ENCODE measurements at places on chromosomes 1 and 21. TPM values are rescaled to one million over a fixed set of nuclear protein-coding genes. Genes with fewer than 3 reads are reported as not detected.

Gene LRRC53
- not detected for total RNA-seq

Gene PKLR
- total RNA-seq, result not detected

Gene RAB42
- 0.21 TPM for total RNA-seq

Gene FCRL5
- 0.08 TPM for total RNA-seq

Gene ADORA3
- total RNA-seq, result 5.2 TPM

Gene BMP8B
- 0.18 TPM for total RNA-seq

Gene FCAMR
- not detected for total RNA-seq

Gene CFAP45
- total RNA-seq, result not detected

Gene TEDDM1
- total RNA-seq, result not detected

Gene PFKFB2
- 28.7 TPM for total RNA-seq

Gene RHBDL2
- total RNA-seq, result 23.0 TPM

Gene TNFRSF4
- not detected for total RNA-seq
